Esophagus squamous epithelium (tissue), 5 donors: ENCODE measurements at places on chromosomes 3 and 15.

- no peak for DNase-seq
Observed at GRCh38 chr3:193621127-193621526, 28.1 kb downstream of the OPA1 start.

- no peak for DNase-seq
Observed at GRCh38 chr3:66693461-66694031, 192.7 kb upstream of the LRIG1 start.

DNA sequence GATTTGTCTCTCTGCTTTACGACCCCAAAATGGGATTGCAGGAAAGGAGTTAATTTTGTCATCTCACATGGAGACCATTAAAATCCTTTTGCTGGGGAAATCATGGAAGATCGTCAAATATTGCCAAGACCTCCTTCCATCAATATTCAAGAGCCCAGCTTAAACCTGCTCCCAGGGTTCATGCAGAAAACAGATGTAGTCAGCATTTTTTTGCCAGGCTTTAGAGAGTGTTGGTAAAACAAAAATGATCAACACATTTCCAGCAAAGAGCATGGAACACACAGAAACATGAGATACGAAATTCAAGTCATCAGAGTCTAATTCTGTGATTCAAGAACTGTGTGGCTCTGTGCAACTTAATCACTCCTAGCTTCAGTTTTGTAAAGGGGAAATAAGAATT, 118.0 kb upstream of the ATP10A start:
- no peak for DNase-seq

GRCh38 chr15:88419830-88420229, 47.4 kb downstream of the MRPL46 start:
- no peak for DNase-seq

DNA sequence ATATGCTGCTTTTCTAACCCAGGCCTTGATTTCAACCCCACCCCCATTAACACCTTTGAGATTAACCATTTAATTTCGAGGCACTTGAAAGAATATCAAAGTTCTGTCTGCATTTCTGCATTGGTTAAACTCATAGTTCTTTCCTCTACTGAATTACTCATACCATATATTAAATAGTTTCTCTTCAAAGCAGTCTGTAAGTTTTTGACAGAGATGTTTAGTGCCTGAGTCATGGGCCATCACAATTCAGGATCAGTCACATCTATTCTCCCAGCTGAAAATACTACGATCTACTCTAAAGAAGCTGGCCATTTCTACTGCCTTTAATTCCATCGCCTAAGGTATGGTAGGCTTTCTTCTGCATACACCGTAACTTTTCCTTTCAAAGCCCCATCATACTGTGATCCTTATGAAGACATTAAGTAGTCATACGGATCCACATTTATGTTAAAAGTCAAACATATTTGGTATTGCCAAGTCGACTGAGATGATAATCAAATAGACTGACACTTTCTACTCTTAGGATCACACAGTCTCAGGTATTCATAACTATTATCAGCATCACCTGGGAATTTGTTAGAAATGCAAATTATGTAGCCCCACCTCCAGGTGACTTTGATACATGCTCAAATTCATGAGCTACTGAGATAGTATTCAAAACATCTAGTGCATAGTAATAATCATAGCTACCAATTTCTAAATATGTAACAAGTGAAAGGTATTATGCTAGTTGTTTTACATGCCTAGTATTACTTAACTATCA, 489.4 kb upstream of the IL12A start:
- DNase-seq, result no peak

DNA sequence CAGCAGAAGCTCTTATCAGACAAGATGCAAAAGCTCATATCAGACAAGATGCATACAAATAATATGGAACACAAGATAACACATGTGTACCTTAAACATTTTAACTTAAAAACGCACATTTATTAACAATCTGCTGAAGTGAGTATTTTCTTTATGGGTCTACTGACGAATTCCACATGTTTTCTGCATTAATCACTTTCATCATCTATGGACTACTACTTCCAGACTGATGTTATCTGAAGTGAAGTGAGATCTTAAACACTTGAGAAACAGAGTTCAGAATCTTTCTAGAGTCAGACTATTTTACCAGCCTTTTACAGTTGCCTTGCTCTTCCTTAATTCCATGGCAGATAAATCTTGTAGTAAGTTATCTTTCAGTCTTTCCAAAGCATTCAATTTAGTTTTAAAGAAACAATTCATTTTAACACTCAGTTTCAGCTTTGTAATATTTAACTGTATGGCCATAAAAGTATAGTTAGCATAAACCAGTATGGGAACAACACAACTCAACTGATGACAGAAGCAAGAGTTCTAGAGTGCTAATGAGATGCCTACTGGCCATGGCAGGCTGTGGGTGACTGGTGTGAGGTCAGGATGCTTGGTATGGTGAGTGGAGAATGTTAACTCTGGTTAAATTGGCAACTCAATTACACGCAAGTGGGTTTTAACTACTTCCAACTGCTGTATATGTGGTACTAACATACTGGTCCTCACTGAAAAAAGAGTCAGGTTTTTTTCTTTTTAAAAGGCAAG, 9.8 kb downstream of the CMTM6 start:
- DNase-seq, result no peak

- DNase-seq, result no peak
Observed at GRCh38 chr3:117480525-117480924, 770.9 kb downstream of the TUSC7 start.

GRCh38 chr3:56795097-56795828, 6.5 kb downstream of the ARHGEF3 start:
- no peak for DNase-seq
